CD4-positive, alpha-beta T cell treated with Interleukin-4 for 4 hours (primary cell): ENCODE measurements at places on chromosomes 12 and 14.

DNA sequence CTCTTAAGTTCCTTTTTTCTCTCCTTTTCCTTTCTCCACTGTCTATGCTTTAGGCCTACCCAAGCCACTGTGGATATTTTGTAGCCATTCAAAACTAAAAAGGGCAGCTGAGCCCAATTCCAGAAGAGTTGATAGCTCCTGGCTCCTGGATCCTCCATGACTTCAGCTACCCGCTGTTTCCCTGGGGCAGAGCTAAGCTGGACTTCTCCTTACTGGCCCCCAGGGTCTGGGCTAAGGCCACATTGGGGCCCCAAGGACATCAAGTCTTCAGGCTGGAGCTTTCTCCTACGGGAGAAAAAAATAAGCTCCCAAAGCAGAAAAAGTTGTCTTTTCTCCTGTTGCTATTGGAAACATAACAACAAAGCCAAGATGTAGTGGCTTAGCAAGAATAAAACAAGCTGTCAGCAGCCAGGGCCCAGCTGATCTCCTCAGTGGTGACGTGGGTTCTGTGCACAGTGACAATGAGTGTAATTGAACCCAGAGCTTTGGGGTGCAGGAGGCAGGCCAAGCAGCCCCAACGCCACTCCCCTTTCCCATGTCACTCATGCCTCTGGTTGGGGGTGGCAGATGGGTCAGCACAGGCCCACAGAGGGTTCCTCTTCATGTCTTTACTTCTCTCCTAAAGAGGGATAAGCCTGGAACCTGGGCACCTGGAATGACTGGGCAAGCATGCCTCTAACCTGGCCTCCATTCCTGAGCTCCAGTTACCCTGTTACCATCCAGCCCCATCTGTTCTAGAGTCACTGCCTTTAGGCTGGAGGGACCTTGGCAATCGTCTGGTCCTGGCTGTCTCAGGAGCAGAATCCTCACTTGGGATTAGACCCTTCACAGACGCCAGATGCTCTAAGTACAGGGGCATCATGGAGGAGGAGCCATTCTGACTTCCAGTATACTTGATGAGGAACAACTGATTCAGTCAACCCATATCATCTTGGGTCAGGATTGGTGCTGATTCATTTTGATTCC lies 171.2 kb downstream of the ZFP36L1 start:
- DNase-seq, result no peak

- DNase-seq, result no peak
Measured at GRCh38 chr14:103973354-103973753, 31.0 kb upstream of the RD3L start.

- DNase-seq, result peak; percentile 70
Measured at GRCh38 chr12:62640910-62641448, 174.4 kb downstream of the MON2 start.

DNA sequence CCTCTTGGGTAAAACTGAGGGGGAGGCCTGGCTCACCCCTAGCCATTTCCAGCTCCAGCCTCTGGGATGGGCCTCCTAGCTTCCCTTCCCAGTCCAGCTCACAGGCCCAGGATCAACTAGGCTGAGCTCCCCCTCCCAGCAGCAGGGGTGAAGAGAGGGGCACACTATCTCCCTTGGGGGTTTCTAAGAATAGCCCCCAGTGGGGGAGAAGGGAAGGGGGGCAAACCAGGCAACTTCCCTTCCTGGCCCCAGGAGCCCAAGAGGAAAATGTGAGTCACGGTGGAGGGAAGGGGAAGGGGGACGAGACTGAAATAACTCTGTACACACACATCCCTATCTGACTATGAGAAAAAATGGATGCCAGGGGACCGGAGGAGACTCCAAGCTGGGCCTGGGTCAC lies 9.0 kb downstream of the ADCY6 start:
- DNase-seq, result no peak

DNA sequence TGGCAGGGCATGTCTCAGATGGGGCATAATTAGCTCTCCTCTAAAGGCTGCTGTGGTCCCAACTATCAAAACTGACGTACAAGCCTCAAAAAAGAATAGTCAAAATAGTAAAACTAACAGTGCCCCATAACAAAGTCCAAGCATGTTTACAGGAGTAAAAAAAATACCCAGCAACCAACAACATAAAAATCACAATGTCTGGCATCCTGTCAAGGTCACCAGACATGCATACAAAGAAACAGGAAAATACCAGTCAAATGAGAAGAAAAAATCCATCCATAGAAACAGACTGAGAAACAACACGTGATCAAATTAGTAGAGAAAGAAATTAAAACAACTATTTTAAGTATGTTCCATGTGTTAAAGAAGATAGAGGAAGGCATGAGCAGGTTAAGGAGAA lies 131.2 kb upstream of the C14orf180 start:
- DNase-seq, result no peak

- DNase-seq, result no peak
Measured at GRCh38 chr14:87066221-87066817, 926.7 kb downstream of the GALC start.

DNA sequence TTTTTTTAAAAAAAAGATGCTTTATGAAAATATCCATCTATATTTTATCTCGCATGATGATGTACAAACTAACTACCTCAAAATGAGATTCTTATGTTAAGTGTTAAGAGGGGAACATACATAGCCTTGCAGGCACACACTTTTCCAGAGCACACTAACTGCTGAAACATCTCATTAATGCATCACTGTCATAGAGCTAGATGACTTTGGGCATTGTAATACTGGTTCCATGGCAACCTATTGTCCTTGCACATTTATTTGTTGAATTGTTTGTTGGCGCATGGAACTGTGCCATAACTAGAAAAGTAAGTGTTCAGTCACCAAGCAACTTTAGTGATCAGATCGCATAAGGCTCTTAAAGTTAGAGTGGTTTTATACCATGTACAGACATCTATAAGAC lies 348.3 kb downstream of the GALC start:
- no peak for DNase-seq
